ENCODE measurements at places on chromosomes 7 and 10.

DNA sequence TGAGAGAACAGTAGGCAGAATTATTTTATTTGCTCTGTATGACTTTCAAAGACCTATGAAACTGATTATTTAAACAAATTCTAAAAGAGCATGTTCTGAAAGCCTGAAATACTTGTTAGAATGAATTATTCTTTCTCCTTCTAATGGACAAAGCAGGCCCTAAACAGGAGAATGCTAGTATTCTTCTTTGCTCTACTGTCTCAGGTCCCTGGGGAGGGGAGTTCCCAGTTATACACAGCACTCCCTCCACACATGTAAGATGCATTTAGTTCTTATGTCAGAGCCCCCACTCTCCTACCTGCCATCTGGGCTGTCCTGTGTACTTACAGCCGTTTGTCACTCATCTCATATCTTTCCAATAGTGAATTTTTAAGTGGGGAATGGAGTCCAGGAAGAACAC lies 633.5 kb upstream of the ANKRD30A start:
- DNase-seq: no peak

DNA sequence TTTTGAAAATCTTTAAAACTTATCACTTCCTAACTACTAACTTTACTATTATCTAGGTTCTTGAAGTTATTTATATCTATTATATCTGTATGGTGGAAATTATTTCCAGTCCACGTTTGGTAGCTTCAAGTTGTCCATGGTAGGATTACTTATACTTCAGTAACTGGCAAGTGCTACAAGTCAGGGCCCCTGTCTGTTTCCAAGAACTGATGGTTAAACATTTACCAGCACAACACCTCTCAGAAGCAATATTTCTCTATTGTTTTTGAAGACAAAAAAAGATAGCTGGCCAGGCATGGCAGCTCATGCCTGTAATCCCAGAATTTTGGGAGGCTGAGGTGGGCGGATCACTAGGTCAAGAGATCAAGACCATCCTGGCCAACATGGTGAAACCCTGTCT lies 240.4 kb upstream of the RHOBTB1 start:
- no peak for DNase-seq

- DNase-seq: peak; percentile 69
These were observed 41.8 kb downstream of the ASZ1 start for GRCh38 chr7:117385363-117386109.

DNA sequence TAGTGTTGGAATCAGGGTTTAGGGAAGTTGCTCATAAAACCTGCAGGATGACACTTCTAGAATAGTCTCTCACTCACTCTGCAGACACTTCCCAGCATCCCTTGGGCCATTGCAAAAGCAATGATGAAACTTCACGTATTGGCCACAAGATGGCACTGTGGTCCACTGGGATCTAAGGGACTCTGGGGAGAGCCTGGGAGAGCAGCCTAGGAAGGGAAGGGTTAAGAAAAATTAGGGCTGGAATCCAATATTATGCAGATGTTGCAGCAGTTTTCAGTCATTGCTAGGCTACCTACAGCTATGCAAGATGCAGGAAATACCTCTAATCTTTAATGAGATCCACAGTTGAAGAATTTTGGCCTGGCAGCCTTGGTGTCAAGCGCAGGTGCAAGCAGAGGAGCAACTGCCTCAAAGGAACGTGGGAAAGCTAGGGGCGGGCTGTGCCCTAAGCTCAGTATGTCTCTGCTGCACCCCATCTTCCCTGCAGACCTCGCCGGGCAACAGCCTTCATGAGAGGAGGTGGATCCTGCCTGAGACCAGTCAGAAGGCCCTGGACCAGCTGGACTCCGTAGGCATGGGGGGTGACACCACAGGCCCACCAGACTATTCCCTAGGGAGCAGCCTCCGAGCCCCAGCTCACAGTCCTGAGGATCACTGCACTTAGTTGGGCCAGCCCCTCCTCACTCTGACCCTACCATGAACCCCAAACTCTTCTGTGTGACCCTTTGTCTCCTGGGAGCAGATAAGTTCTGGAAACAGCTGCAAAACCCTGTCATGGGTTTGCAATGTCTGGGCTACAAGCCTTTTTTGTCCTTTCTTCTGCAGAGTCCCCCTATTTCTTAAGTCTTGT lies 127.9 kb upstream of the PRSS58 start:
- DNase-seq: peak; percentile 79

GRCh38 chr7:92934096-92934495 lies 97.7 kb upstream of the CDK6 start:
- no peak for DNase-seq

DNA sequence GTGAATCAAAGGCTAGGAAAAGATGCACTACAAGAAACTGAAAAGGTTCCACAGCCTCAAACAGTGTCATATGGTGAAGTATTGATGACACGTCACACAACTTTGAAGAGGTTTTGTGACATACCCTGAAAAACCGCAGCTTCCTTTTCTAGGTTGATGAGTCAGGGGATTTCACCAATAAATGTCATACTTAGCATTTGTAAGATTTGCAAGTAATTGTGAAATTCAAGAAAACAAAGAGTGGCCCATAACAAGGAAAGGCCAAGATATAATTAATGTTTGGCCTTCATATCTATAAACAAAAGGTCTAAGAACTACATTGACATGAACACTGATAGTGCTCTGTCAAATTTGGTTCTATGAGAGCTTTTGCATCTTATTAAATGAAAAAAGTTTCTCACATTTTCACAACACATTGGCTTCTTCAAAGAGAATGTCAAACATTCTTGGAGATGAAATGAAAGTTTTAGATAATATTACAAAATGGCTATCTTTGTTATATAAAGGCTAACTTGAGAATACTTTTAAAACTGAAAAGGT lies 62.0 kb upstream of the NAMPT start:
- DNase-seq: peak; percentile 94

- no peak for DNase-seq
These were observed 7.2 kb upstream of the REPIN1 start for GRCh38 chr7:150361402-150361801.

- DNase-seq: no peak
These were observed 45.2 kb upstream of the SEMA3D start for GRCh38 chr7:85232068-85232467.

GRCh38 chr10:72076756-72077155 lies 11.6 kb downstream of the SPOCK2 start:
- DNase-seq: no peak

DNA sequence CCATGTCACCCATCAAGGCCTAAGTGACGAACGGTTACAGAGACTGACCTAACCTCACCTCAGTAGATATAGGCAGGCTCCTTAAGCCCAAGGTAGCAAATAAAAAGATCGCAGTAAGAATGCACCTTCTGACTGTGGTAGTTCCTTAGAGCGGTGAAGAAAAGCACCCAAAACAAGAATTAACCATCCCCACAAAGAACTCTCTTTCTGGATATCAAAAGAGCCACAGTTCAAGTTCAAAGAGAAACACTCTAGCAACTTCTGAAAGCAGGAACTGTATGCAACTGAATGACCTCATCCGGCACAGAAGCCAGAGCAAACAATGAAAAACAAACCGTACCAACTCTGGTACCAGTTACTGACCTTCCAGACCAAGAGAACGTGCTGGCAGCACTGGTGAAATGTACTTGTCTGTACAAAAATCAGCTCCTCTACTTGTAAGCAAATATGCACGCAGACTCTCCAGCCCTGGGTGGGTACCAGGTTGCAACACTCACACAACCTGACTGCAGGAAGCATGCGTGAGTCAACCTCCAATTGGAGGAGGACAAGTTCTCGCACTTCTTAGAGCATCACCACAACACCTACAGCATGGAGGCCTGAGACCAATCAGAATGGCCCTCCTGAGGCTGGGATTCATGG lies 202.7 kb downstream of the FAM107B start:
- peak; percentile 40 for DNase-seq

- DNase-seq: no peak
These were observed 143.0 kb upstream of the NPS start for GRCh38 chr10:127406018-127406550.

DNA sequence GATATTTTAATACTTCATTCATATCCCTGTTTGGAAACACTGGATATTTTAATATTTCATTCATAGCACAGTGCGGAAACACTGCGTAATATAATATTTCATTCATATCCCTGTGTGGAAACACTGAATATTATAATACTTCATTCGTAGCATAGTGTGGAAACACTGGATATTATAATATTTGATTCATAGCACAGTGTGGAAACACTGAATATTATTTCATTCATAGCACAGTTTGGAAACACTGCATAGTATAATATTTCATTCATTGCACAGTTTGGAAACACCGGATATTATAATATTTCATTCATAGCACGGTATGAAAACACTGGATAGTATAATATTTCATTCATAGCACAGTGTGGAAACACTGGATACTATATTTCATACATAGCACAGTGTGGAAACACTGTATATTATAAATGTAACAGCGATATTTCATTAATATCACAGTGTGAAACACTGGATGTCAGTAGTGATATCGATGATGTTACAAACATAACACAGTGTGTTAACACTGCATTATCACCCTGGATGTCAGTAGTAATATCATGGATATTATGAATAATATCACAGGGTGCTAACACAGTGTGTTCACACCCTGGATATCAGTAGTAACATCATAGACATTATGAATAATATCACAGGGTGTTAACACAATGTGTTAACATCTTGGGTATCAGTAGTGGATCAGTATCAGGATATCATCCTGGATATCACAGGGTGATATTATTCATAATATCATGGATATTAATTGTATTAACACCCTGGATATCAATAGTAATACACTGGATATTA lies 2.9 kb upstream of the TMEM225B start:
- DNase-seq: no peak

DNA sequence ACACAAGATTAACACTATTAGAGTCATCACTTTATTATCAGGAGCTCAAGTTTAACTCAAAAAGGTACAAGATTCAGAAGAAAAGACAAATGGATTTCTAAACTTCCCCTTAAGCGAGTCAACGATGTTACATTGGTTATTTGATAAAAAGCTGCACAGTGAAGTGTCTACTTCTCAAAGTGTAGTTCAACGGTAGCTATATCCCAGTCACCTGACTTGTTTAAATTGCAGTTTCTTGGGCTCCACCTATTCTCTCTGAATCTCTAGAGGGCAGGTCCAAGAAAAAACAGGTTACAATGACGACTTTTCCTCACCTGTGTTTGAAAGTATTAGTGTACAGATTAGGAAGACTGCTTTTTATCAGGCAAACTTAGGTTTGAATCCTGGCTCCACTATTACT lies 16.6 kb downstream of the MINDY3 start:
- no peak for DNase-seq

DNA sequence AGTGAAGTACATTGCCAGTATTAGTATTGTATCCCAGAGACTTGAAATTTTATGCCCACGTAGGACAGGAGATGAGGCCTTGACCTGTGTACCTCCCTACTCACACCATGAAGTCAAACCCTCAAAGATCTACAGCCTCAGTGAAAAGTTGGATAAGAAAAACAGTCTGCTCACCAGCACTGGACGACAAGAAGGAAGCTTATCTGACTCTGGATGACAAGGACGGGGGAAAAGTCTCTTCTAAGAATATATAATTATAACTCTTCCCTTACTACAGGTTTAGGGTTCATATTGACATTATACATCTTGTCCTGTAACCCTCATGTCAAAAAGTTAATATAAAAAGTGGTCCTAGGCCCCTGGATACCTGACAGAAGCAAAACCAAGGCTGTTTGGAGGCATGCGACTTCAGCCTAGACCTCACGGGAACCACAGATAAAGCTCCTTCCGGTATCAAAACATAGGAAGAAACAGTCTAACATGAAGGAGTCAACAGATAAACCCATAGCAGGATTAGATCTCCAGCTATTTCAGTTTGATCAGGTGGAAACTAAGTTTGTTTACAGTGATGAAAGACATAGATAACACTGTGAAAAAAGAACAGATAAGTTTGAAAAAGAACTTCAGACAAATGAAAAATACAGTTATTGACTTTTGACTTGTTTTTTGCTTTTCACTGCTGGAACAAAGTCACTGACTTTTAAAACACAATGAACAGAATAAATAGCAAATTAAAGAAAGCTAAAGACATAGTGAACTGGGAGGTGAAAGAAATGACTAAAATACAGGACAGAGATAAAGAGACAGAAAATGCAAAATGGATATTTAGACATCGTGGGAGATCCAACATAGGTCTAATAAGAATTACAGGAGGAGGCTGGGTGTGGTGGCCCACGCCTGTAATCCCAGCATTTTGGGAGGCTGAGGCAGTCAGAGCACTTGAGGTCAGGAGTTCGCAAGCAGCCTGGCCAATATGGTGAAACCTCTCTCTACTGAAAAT lies 145.9 kb downstream of the PHTF2 start:
- no peak for DNase-seq

- no peak for DNase-seq
These were observed 35.8 kb upstream of the GPR37 start for GRCh38 chr7:124801330-124801895.

DNA sequence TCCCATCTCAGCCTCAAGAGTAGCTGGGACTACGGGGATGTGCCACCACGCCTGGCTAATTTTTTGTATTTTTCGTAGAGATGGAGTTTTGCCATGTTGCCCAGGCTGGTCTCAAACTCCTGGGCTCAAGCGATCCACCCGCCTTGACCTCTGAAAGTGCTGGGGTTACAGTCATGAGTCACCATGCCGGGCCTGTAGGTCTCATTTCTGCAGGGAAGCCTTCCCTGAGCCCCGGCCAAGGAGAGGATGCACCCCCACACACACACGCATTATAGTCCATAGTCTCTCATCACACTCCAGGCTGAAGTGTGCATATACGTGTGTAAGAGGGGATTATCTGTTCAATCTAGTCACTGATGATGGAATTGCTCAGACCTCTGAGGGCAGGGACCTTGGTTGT lies 29.3 kb downstream of the KCNMA1 start:
- DNase-seq: no peak

- peak; percentile 92 for DNase-seq
These were observed 302.4 kb upstream of the NFE2L3 start for GRCh38 chr7:25849500-25850184.

DNA sequence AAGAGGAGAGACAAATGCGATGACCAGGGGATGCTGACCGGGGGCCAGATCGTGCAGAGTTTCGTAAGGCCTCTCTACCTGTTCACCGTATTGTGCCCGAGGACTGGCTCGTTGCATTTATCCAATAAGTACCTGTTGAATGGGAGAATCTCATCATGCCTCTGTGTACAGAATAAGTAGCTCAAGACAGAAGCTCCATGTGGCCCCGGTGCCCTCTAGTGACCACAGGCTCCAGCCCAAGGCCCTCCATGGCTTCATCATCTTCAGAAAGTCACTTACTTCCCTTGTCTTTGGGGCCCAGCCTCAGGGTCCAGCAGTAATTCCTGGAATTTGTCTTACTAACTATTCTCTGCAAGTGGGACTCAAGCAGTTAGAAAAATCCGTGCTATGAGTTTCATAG lies 151.0 kb downstream of the CHN2 start:
- peak; percentile 40 for DNase-seq

GRCh38 chr7:2068693-2069471 lies 163.9 kb downstream of the MAD1L1 start:
- no peak for DNase-seq

Data from fibroblast of the aortic adventitia (primary cell).